ENCODE measurements at places on chromosomes 7 and 10. TPM values are rescaled to one million over a fixed set of nuclear protein-coding genes. Genes with fewer than 3 reads are reported as not detected.

NUTM2E gene
- 0.17 TPM for polyA plus RNA-seq

PIK3CG gene
- polyA plus RNA-seq: not detected

CALN1 gene
- polyA plus RNA-seq: not detected

NME8 gene
- polyA plus RNA-seq: not detected

NCF1 gene
- 0.34 TPM for polyA plus RNA-seq

CLDN3 gene
- not detected for polyA plus RNA-seq

HIF1AN gene
- polyA plus RNA-seq: 10.5 TPM

LRMDA gene
- not detected for polyA plus RNA-seq

STYXL1 gene
- polyA plus RNA-seq: 61.4 TPM

ALOX5 gene
- polyA plus RNA-seq: not detected

VSIR gene
- 6.1 TPM for polyA plus RNA-seq

HOXA9 gene
- 34.9 TPM for polyA plus RNA-seq

SORCS1 gene
- polyA plus RNA-seq: not detected

CEP55 gene
- polyA plus RNA-seq: 42.3 TPM

GRM8 gene
- not detected for polyA plus RNA-seq

Data from foreskin keratinocyte (primary cell).